ENCODE measurements at places on chromosomes 4 and X.
A peak's percentile ranks its signal among the peaks of the same experiment; 100 is the strongest.

DNA sequence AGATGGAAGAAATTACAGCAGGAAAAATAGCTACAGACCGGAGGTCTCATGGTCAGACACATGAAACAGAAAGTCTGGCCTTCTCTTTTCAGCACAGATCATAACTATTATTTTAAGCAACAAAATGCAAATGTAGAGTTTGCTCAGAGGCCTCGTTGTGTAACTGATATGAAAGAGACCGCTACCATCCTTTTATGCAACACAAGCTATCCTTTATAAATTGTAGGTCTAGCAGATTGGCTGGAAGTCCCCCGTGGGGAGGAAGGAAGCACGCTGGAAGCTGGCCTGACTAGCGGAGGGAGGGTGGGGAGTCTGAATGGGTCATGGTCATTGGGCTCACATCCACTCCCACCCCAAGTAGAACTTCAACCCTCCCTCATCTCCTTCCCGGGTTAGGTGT, 27.7 kb downstream of the DMP1 start:
- no peak for DNase-seq

GRCh38 chr4:158786121-158786601, 17.3 kb downstream of the FNIP2 start:
- DNase-seq = no peak

DNA sequence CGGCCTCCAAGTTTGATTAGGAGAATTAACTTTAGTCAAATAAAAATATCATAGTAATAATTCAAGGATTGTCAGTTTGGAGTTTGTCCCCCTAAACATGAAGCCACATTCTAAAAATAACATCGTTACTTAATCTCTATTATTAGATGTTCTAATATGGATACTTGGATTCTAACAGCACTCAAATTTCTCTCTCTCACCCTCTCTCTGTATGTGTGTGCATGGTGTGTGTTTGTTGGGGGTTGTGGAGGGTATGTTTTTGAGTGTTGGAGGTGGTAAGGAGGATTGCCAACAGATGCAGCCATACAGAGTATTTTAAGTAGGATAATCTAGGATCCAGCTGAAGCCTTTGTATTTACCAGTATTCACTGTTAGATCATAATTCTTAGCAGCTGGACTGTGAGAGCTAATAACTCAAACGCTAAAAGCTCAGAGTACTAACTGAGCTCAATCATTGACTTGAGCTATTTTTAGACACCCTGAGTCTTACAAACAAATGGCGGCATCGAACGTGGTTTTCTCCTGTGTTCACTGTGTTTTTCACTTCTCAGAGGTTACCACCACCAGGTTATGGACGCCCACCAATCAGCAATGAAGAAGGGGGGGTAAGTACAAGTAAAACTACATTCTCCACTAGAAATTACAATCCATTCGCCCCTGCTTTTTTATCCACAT, 8.8 kb downstream of the ENAM start:
- DNase-seq = no peak

- DNase-seq = no peak
Observed at GRCh38 chr4:185128272-185129119, 14.6 kb upstream of the SLC25A4 start.

DNA sequence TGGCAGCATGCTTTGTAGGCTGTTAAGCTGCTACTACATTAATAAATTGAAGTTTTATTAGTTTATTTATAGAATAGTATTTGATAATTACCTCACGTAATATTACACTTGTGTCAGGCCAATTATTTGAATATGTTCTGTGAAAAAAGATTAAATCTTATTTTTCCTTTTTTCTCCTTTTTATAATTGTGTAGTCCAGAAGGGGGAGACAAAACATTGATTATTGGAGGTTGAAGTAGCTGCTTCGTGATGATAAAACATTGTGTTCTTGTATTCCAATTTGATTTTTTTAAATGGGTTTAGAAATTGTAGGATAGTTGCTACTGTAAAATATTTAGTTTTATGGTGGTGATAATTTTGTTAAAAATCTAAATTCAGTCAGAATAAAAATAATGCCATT, 85.7 kb downstream of the DIAPH2 start:
- no peak for DNase-seq

- no peak for DNase-seq
Observed at GRCh38 chr4:71608678-71609071, 175.2 kb downstream of the GC start.

DNA sequence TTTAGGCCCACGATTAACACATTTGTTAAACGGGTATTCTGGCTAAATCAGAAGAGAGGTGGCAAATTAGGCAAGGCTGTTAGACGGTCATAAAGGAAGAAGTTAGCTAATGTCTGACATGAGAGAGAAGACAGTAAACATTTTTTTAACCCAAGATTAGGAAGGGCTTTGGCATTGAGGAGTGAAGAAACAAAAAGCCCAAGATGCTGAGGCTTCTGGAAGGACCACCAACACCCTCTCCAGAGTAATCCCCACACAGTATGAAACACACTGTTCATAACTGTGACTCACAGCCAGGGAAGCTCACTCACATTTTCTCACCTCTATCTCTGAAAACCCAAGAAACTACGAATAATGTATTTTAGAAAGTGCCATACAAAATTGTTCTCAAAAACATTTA, 127.6 kb downstream of the AMELX start:
- no peak for DNase-seq

- no peak for DNase-seq
Observed at GRCh38 chr4:169338241-169338640, 67.5 kb upstream of the SH3RF1 start.

DNA sequence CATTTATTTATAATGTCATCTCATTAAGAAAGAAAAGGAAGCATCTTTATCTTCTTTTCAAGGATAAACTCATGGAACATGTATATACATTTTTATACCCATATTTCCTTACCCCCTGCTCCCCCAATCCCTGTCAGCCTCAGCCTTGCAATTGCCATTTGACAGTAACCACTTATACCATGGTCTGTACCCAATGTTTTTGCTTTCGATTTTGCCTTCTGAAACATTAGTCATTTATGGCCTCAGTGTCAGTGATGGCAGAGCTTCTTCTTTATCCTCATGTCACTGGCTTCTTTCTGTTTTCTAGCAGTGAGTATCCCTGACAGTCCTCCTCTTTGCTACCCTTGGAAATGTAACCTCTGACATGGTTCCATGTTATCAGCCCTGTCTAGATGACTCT, 228.4 kb downstream of the SPRY1 start:
- DNase-seq = no peak

GRCh38 chr4:15652191-15652590, 3.0 kb downstream of the FBXL5 start:
- no peak for DNase-seq

- peak; percentile 14 for DNase-seq
Observed at GRCh38 chr4:123522646-123523045, 126.1 kb downstream of the SPRY1 start.

- no peak for DNase-seq
Observed at GRCh38 chrX:136477026-136477425, 10.7 kb upstream of the BRS3 start.

- DNase-seq = peak; percentile 87
Observed at GRCh38 chr4:100461807-100462605, 55.8 kb downstream of the EMCN start.

GRCh38 chrX:45050558-45050957, 150.1 kb downstream of the DIPK2B start:
- DNase-seq = no peak

DNA sequence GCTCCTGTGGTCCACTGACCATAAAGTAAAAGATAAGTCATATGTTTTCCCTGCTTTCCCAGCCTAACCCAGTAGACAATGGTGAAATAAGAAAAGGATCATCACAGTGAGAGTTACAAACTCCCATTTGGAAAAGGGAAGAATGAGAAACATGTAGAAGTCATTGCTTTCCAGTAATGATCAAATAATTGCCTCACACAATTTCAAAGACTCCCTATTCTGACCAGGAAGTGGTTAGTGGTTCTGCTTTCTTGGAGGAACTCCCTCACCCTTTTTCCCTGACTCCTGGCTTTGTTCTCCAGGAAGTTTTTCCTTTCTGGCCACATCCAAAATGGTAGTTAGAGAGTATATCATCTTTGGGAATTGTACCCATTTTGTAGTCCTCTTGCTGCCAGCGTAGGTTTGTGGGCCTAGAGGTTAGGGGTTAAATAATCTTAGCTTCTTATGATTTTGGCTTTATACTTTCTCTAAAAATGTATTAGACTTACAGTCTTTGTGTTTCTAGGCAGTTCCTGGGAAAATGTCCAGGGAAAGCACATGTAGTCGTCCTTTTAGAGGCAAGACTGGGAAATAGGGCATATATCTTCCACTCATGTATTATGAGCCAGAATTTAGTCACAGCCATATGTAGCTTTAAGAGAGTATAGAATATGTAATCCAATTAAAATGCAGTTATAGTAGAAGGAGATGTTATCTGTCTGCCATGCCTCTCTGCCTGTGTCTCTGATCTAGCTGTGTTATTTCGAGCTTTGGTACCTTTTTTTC, 10.5 kb downstream of the VAMP7 start:
- DNase-seq = no peak

GRCh38 chr4:99790796-99791617, 25.6 kb upstream of the DAPP1 start:
- DNase-seq = peak; percentile 33

- no peak for DNase-seq
Observed at GRCh38 chrX:115232933-115233496, 881 bp downstream of the LRCH2 start.

DNA sequence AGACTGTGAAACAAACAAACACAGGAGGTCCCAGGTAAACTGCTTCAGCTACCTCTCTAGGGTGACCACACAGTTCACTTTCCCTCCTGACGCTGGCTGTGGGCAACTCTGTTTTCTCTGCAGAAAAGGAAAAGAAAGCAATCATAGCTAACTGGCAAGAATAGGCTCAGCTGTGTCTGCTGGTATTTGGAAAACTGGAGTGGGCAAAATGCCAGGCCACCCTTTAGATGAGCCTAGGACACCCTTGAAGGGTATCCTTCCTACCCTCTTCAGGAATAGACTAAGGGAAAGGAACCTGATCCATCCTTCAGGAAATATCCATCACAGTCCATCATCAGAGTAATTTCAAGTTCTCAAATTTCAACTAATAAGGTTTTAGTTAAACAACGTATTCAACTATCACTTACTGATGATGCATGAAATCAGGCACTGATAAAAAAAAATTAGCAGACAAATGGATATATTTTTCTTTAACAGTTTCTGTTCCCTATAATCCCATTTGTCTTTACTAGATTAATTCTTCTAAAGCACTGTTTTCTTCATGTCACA, 60.9 kb downstream of the CAMK2D start:
- DNase-seq = no peak

- DNase-seq = peak; percentile 98
Observed at GRCh38 chr4:165580351-165580905, 201.6 kb downstream of the CPE start.

DNA sequence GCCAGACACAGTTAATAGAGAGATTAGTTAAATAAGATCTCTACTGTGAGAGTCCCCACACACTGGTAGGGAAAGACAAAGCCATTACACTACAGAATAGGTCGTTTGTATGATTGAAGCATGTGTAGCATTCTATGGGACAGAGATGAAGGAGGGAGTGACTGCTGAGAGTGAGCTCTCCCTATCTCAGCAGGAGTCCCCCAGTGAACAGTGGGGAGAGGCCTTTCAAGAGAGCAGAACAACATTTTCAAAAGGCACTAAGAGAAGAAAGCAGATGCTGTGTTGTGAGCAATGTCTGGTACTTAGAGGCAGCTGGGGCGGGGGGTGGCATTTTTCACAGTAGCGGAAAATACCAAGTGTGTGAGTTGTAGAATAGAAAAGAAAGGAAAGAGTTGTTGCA, 413.6 kb downstream of the AFF2 start:
- DNase-seq = no peak

- DNase-seq = no peak
Observed at GRCh38 chr4:122650148-122650547, 29.3 kb upstream of the IL21 start.

- no peak for DNase-seq
Observed at GRCh38 chr4:138797646-138798045, 217.9 kb upstream of the NOCT start.

DNA sequence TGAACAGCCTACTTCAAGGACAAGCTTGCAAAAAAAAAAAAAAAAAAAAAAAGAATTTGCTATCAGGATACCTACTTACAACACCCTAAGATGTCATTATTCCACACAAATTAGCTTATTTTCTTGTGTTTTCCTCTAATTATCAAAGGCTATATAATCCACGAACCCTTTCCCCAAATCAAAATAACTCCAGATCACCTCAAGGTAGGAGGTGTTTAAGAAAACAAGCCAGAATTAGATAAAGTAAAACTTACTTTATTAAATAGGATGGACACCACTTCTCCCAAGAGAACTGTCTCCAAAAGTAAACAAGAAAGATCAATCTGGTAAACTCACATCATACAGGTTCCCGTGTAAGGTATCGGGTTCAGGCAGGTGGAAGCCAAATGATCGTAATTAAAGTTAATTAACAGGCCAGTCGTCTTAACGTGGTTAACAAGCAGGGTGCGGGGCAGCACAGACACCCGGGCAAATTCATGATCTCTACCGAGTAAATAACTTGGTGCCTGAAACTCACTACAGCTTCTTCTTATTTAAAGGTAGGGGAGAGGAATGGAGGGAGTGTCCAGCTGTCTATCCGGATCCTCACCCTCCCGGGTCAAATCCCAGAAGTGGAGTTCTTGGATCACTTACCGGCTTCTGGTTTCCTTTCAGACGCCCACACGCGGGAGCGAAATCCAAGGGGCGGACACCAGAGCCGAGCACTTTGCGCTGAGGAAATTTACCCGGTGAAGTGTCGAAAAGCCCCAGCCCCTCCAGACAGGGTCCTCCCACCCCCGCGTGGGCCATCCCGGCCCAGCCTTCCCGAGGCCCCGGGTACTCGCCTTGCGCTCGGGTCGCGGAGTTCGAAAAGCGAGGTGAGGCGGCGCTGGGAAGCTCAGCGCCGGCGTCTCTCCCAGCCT, 708 bp downstream of the ARAP2 start:
- no peak for DNase-seq

DNA sequence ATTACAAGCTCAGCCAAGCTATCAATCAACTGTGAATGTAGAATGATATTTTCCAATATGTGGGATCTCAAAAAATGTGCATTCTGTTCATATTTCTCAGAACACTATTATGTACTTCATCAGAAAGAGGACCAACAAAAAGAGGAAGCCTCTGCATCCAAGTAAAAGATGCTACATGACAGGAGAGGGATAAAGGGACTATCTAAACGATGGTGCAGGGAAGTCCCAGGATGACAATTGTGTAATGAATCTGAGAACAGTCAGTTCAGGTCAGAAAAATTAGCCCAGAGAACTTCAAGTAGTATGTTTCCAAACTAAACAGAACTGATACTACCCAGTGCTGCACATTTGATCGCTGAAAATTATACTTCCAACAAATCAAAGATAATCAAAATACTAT, 127.0 kb downstream of the ZNF330 start:
- no peak for DNase-seq

DNA sequence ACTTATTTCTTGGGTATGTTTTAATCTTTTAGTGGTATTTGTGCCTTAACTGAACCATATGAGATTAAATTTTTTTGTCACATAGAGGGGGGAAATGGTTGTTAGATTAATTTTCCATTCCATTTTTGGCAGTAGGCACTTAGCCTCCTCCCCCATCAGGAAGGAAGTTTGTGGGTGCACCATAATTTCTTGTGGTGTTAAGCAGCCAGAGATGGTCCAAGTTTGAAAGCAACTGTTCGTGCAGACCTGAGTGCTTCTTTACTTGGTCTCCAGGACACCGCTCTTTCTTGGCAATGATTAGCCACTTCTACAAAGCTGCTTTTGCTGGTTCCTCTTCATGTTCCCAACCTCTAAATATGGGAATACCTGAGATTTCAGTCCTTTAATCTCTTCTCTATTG, 92.7 kb upstream of the RPL34 start:
- no peak for DNase-seq
